Nucleus accumbens (tissue), 56 donors: ENCODE measurements at places on chromosomes 13 and 19.

- no peak for DNase-seq
These were observed 167.3 kb downstream of the FLT1 start for GRCh38 chr13:28327373-28328270.

- DNase-seq: peak; percentile 68
These were observed 27.8 kb downstream of the NFIX start for GRCh38 chr19:13022859-13023636.

GRCh38 chr13:30972888-30973377 is 40.5 kb downstream of the TEX26 start:
- no peak for DNase-seq

GRCh38 chr13:48783181-48783630 is 129.5 kb downstream of the CYSLTR2 start:
- no peak for DNase-seq

DNA sequence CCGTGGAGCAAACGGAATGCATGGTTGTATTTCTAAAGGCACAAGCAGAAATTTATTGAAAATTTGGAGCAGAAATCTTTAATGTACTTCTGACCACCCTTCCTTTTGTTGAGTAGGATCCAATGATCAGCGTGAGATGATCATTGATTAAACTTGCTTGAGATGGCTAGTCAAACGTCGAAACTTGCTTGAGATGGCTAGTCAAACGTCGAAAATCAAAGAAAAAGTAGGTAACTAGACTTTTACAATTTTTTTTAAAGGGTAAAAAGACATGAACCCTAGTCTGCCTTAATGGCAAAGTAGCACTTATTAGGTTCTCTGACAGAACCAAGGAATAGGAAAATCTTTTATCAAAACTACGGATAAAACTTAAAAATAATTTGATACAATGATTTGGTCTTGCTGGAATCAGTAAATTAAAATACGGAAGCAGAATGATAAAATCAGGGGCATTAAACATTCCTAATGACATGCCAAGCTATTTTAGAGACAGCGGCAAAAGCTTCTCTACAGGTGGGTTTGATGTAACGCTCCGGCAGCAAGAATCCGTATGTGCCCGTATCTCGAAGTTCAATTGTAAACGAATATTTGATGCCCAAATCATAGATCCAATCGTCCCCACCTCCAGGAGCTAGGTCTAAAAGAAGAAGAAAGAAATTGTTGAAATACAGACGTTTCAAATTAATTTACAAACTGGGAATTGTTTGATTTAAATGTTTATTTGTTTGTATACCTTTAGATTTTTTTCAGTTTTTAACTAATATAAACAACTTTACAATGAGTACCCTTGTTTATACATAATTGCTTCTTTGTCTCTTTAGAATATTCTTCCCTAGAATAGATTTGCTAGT is 841 bp upstream of the ZC3H13 start:
- DNase-seq: no peak

GRCh38 chr19:7211191-7211951 is 82.8 kb downstream of the INSR start:
- DNase-seq: no peak

GRCh38 chr19:44725251-44725650 is 23.3 kb upstream of the BCL3 start:
- no peak for DNase-seq

- DNase-seq: no peak
These were observed 80.5 kb downstream of the MBNL2 start for GRCh38 chr13:97302611-97303010.

DNA sequence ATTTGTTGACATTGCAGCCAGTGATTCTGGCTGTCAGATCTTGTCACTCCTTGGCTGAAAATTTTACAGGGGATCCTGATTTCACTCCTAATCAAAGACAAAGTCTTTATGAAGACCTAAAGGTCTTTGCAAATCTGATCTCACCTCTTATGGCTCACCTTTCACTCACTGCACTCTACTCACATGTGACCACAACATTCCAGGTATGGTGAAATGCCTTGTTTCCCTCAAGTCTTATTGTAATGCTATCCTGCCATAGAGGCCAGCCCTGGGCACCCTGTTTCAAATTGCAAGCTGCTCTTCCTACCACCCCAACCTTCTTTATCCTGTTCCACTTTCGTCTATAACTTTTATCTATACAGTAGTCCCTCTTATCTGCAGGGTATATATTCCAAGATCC is 200.1 kb downstream of the NDFIP2 start:
- DNase-seq: no peak

GRCh38 chr13:104779311-104779993 is 1713.2 kb upstream of the SLC10A2 start:
- no peak for DNase-seq

- no peak for DNase-seq
These were observed 29.6 kb upstream of the CEACAM21 start for GRCh38 chr19:41546386-41546789.

DNA sequence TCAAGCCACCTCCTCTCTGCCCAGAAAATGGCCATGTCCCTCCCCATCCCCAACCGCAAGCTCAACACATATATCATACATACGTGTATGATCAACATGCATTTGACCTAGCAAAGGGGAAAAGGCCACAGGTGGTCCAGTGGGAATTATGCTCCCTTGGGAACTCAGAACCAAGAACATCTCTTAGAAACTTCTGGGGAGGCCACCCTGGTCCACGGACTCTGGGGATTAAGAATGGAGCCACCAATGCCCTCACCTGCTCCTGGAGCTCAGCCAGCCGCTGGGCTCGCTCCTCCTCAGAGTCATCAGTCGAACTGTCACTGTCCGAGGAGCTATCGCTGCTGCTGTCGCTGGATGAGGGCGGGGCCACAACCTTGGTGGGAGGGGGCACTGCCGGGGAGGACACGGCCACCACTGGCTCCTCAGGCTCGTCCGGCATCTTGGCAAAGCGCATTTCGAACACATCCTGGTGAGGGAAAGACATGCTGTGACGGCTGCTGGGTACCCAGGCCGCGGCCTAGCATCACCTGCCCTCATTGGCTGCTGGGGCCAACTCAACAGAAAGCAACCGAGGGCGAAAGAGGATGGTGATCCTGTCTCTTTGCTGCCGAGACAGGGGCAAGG is 24.6 kb upstream of the EPHX3 start:
- DNase-seq: no peak

- DNase-seq: no peak
These were observed 262.3 kb downstream of the POU4F1 start for GRCh38 chr13:78341032-78341431.

DNA sequence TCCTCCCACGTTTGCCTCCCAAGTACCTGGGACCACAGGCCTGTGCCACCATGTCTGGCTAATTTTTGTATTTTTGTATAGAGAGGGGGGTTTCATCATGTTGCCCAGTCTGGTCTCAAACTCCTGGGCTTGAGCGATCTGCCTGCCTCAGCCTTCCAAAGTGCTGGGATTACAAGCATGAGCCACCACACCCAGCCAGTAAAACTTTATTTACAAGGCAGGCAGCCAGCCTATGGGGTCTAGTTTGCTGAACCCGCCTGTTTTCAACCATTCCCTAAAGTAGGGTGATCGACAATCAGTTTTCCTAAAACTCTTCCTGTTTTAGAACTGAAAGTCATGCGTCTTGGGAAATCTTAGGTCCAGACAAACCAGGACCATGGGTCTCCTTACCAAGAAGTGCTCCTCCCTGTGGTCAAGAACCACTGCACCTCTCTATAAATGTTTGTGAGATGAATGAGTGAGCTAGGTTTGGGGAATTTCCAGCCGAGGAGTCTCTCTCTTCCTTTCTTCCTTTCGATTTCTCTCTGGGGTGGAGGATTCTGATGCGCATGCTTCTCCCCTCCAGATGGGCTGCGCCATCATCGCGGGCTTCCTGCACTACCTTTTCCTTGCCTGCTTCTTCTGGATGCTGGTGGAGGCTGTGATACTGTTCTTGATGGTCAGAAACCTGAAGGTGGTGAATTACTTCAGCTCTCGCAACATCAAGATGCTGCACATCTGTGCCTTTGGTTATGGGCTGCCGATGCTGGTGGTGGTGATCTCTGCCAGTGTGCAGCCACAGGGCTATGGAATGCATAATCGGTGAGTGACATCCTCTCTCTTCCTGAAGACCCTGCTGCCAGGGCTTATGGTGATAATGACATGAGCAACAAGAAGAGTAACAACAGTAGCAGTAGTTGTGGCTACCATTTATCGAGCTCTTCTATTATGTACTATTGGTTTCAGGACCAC is 38.7 kb downstream of the ADGRE1 start:
- DNase-seq: no peak

DNA sequence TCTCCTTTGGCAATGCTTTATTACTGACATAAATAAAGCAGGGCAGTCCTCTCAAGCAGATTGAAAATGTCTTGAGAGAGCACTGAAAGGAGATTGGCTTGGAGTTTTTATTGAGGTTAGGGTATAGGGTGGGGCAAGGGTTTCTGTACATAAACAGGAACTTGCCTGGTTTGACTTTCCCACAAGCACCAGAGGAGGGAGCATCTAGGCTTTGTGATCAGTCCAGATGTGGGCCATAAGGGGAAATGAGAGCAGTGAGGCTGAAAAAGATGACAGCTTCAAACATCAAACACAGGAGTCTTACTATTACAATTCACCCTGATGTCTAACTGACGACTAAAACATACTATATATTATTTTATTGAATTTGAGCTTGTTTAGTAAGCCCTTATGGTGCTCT is 260.9 kb downstream of the MTUS2 start:
- no peak for DNase-seq

GRCh38 chr19:53772943-53773342 is 51.2 kb downstream of the NLRP12 start:
- no peak for DNase-seq

DNA sequence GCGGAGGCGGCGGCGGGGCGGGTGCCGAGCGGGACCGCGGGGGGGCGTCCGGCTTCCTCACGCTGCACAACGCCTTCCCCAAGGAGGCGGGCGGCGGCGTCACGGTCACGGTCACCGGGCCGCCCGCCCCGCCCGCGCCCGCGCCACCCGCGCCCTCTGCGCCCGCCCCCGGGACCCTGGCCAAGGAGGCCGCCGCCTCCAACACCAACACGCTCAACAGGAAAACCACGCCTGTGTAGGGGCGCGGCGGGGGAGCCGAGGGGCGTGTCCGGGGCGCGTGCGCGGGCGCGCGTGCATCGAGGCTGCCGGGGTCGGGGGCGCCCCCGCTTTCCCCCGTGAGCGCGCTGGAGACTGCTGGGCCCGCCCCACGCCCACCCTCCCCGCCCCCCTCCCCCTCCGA is 8.8 kb upstream of the CACNG6 start:
- DNase-seq: no peak

DNA sequence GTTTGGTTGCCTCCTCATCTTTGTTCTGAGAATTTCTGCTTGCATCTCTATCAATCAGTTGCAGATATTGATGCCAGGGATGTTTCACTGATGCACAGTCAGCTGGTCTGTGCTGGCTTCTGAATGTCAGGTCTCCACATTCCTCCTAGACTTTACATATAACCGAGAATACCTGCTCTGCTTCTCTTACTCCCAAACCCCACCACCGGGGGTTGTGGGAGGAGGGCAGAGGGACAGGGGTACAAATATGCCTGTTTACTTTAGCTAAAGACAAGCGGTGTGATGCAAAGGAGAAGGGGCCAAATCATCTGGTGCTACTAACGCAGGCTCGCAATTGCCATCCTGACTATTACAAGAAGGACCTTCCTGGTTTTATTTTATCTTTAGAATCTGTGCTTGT is 17.4 kb upstream of the KLHL1 start:
- no peak for DNase-seq

DNA sequence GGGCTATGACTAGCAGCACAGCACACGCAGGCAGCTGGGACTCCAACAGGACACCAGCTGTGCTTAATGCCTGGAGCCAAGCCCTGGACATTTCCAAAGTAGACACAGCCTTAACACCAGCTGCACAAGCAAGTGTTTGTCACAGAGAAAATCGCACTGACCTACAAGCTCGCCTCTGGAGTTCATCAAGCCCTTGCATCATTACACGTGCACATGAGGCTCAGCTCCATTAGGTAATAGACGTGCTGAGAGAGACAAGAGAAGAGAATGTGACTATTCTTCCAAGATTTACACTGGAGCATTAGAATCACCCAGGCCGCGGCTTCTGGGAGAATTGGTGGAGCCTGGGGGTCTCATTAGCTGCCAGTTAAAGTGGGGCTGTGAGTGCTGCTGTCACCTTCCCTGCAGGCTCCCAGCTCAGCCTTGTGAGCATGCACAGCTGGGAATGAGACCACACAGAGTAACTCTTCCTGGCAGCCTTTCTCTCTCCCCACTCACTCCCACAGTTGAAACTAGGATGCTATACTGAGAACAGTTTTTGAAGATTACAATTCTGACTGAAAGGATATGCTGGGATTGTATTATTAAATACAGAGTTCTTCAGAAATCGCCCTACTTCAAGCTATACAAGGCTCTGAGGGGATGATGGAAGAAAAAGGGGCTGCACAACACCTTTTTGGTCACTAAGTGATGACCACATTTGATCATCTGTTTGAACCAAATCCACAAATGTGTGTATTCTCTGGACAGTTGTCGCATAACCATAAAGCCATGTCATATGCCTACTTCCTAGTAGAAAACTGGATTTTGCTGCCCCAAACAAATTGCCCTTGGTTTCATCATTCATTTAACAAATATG is 10.5 kb downstream of the STOML3 start:
- DNase-seq: no peak

GRCh38 chr13:75050419-75051046 is 431.4 kb downstream of the TBC1D4 start:
- no peak for DNase-seq
